MV-4-11 (cell line): ENCODE measurements at places on chromosomes 7 and 10.
A peak's percentile ranks its signal among the peaks of the same experiment; 100 is the strongest.

DNA sequence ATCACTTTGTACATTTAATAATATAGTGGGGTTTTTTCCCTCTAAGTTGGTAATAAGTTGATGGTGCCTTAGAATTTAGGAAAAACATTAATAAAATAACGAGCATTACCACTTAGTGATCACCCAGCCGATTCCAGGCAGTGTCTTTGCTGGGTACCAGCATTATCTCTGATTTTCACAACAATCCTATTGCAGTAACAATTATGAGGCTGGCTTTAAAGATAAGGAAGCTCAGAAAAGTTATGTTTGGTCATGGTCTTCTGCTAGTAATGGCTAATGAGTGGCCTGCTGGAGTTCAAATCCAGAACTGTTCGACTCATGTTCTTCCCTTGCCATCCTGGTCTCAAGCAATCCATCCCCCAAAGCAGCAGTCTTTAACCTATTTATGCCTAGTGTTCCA, 127.9 kb downstream of the CNNM2 start:
- no peak for DNase-seq

DNA sequence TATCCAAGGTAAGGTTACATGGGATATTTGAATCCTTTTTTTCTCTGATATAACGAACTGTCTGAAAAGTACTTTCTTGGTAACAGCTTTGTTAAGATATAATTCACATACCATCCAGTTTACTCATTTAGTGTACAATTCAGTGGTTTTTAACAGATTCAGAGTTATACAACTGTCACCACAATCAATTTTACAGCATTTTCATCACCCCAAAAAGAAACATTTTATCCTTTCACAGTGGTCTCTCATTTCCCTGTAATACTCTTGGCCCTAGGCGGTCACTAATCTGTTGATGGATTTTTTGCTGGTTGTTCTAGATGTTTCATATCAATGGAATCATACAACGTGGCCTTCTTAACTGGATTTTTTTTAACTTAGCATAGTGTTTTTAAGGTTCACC, 91.6 kb downstream of the GLCCI1 start:
- no peak for DNase-seq

GRCh38 chr10:29304995-29305335, 16.1 kb downstream of the LYZL1 start:
- no peak for DNase-seq

DNA sequence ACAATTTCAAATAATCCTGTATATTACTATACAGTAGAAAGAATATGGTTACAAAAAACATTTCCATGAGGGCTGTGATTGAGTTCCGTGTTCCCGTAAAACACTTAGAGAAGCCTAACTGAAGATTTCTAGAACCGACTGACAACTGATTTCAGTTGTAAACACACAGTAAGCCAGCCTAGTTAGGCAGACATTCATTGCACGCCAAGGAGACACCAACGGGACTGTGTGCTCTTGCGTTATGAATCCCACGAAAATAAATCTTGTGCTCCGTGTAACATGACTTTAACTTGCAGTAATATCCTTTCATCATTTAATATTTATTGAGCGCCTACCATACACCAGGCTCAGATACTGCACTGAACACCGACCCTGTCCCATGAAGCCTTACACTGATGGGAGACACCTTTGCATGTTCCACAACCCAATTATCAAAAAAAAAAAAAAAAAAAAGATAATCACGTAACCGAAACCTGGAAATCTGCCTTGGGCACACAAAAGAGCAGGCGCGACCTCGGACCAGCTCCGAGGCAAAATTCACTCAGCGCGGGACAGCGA, 420 bp upstream of the KLHL7 start:
- DNase-seq: no peak

GRCh38 chr10:111835574-111835973, 348.0 kb downstream of the GPAM start:
- DNase-seq: no peak

DNA sequence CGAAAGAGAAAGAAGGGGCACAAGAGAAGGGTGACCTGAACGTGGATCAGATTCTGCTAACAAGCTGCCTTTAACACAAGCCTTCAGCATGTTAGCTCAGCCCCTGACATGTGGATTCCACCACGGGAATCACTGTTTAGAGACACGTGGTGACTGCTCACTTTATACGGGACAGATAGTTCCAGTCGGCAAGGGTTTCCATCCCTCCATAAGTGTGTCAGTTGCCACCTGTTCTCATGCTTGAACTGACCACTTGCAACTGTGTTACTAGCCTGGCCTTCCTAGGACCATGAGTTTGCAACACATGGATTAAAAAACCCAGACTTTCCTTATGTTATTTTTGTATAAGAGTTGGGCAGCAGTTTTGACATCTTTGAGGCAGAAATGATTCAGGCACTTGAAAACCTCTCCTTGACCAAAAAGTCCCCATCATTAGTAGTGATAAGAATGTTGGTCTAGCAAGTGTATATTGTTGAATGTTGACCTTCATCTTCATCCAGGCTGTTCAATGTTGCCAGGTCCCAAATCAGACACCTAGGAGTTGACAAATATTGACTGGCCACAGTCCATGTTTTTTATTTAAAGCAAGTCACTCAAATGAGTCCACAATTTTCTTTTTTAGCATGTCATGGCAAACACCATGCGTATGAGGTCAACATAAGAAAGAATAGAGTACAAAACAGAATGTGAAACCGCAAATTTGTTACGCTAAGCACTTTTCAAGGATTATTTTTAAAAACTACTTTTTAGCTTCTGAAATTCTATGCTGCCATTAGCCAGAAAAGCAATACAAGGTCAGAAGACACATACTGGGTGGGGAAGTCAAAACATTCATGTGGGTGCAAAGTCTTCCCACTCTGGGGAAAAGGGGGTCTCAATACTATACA, 101.6 kb downstream of the ABLIM1 start:
- no peak for DNase-seq

DNA sequence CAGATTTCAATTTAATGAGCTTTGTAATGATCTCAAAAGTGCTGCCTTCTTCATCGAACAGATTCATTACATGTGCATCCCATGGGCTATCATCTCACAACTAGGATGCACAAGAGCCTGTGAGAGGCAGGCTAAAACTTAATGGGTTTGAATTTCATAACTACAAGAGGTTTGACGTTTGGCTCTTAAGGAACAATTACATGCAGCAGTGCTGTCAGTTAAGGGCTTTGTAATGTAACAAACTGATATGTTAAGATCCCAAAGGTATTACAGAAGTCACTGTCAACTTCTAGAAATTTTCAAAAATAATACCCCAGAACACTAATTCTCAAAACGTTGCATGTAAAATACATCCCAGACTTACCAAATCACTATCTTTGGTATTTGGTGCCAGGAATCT, 33.2 kb downstream of the KIF20B start:
- DNase-seq: no peak

GRCh38 chr7:120272261-120272660, 714 bp upstream of the KCND2 start:
- no peak for DNase-seq

- no peak for DNase-seq
Measured at GRCh38 chr10:86823565-86823964, 67.1 kb downstream of the BMPR1A start.

- no peak for DNase-seq
Measured at GRCh38 chr10:97707134-97707861, 6.2 kb upstream of the MARVELD1 start.

DNA sequence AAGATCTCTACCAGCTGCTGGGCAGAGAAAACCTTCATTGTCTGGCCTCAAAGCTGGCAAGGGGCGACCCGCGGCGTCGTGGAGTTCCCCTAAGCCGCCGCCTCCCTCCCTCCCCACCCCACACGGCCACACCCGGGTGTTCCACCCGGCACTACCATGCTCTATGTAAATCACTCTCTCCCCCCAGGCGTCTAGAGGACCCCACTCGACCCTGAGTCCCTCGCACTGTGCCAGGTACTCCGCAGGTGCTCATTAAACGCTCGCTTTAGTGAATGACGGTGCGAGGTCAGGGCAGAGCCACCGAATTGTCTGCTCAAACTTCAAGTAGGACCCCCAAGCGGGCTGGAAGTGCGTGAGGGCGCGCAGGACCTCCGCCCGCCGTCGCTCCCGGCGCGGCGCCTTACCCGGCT, 628 bp downstream of the PARP12 start:
- no peak for DNase-seq

- DNase-seq: peak; percentile 89
Measured at GRCh38 chr10:24706479-24707118, 17.1 kb downstream of the ARHGAP21 start.
